ENCODE measurements at places on chromosomes 13 and 19.

DNA sequence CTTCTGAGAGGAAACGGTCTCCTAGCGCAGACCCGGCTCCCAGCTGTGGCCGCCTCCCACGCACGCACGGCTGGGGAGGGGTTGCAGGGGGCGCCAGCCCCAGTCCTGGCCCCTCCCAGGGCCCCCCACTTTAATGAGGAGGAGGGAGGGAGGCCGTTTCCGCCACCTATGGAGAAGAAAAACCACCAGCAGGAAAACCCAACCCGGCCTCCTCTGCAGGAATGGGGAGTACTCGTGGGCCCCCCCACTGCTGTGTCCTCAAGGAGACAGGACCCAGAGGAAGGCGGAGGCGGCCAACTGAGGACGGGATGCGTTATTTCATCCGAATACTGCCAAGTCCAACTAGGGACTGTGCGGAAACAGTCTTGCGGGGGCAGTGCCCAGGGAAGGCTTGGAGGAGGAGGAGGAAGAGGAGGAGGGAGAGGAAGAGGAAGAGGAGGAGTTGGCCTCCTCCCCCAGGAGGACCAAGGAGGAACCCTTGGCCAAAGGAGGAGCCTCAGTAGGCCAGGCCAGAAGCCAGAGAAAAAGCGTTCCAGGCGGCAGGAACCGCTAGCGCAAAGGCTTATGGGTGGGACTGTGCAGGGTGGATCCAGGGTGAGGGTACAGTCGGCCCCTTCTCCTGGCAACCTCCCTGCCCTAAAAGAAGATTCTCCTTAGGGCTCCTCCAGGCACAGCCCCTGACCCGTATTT is 3.9 kb upstream of the SSBP4 start:
- DNase-seq: no peak

DNA sequence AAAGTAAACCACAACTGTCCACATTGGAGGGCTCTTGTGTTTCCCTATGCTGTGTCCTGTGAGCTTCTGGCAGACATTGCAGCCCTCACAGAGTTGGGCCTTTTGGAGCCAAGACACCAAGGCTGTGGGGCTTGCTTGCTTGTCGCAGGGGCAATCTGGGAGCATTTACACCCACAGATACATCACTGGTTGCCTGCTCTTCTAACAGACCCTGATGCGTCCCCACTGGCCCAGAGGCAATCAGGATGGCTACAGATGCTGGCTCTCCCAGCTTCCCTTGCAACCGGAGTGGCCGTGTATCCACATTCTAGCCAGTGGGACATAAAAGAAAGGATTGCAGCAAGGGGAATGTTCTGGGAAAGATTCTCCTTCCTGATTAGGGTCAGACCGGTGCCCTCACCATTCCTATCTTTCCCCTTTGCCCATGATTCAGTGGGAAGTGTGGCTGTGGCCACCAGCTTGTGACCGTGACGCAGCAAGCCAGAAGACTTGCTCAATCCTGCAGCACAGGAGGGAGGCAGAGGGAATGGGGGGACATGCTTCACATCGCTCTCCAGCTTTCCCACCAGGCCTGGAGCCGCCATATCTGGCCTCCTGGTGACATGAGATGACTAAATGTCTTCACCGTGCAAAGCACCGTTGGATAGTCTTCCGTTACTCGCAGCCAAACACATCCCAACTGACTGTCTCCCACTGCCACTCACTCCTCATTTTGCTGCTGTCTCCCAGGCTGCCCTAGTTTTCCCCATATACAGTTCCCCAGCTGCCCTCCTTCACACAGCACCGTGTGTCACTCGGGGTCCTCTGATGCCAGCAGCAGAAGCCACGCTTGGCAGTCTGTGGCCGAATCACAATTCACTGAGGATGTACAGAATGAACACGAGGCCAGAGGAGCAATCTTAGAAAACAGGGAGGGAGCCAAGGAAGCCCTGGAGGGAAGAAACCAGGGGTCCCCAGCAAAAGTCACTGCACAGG is 151.0 kb downstream of the DPF1 start:
- no peak for DNase-seq

DNA sequence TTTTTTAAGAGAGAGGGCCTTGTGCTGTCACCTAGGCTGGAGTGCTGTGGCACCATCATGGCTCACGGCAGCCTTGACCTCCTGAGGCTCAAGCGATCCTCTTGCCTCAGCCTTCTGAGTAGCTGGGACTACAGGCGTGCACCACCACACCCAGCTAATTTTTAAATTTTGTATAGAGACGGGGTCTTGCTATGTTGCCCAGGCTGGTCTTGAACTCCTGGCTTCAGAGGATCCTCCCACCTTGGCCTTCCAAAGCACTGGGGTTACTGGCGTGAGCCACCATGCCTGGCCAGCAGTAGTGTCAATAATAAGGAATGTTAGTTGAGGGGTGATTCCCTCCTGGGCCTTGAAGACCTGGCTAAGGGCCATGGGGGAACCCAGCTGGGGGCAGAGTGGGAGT is 23.6 kb downstream of the MAST3 start:
- DNase-seq: no peak

DNA sequence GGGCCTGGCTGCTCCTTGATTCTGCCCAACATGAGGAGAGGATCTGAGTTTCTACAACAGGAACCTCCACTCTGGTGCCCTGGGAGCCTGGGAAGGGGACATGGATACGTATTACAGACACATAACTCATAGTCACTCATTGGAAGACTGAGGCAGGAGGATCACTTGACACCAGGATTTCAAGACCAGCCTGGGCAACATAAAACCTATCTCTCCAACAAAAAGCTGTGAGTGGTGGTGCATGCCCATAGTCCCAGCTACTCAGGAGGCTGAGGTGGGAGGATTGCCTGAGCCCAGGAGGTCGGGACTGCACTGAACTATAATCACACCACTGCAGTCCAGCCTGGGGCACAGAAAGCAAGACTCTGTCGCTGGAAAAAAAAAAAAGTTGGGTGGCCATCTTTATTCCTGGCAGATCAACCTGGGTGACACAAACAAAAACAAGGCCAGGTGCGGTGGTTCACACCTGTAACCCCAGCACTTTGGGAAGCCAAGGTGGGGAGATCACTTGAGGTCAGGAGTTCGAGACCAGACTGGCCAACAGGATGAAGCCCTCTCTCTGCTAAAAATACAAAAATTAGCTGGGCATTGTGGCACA is 1.1 kb upstream of the KLF1 start:
- no peak for DNase-seq

GRCh38 chr13:32060401-32060878 is 28.9 kb downstream of the FRY start:
- DNase-seq: no peak

DNA sequence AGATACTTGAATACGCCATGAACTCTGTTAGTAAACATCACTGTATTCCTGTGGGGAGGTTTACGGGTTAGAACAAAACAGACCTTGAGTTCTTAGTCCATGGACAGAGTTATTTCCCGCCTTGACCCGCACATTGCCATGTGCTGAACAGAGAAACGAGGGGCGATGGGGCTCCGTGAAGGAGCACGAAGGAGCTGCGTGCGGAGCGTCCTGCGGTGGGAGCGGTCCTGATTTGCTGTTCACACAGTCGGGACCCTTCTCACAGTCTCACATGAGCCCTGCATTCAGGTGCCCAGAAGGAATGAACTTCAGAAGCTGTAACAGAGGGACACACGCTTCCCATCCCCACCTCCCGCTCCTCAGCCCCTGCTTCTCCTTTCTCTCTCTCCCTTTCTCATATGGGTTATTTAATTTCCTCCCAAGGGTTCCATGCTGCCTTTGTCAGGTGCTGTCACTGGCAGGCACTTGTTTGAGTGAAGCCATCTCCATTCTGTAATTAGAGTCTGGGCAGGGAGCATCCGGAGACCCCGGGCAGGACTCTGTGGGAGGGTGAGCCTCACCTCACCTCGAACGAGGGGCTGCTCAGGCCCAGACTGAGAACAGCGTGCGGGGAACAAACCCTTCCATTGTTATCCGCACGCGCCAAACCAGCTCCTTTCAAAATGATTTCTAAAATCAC is 76.9 kb downstream of the TEX29 start:
- DNase-seq: no peak

DNA sequence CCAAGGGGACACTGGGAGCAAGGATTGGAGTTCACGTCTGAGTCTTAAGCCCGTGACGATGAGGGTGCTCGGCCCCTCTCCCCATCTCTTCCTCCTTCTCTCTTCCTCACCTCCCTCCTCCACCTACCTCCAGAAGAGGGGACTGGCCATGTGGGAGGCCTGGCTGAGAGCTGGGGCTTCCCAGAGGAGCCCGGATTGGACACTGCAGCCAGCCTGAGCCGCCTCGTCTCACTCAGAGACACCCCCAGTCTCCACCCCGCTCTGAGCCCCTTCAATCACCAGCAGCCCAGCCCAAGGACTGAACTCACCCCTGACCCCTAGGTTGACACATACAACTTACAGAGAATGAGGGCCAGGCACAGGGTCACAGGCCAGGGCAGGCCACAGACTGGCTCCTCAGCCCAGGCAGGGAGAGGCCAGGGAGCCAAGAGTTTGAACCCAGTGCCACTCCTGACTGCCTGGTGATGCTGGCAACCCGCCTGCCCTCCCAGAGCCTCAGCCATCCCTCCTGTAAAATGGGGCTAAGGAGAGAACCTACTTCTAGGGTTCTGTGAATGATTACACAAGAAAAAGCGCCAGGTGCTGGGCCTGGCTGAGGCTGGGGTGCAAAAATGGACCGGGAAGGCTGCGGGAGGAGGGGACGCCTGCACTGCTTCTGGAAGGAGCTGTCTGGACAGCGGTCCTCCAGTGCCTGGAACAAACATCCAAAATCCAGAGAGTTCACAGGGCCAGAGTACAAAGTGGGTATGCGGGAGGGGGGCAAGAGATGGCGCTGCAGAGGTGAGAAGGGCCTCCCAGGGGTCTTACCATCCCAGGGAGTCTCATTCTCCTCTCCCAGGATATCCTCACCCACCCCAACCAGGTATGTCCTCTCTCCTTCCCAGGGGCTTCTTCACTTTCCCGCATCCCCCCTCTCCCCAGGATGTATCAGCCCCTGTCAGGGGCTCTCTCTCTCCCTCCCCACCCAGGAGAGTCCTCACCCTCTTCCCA is 1.1 kb downstream of the CD79A start:
- no peak for DNase-seq

GRCh38 chr19:28836421-28836820 is 376.5 kb downstream of the UQCRFS1 start:
- no peak for DNase-seq

DNA sequence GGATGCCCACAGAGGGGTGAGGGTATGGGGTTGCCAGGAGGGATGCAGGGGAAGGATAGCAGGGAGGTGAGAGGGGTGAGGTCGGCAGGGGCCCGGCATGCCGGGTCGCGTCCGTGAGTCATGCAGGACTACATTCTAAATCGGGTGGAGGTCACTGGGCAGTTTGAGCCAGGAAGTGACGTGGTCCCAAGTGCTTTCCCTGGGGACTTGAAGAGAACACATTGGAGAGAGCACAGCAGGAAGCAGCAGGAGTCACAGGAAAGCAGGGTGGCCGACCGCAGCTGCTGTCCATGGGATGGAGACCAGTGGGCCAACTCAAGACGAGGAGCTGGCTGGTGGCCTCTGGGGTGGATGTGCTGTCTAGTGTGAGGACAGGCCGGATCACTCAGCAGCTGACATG is 92.0 kb upstream of the WASF3 start:
- DNase-seq: no peak

DNA sequence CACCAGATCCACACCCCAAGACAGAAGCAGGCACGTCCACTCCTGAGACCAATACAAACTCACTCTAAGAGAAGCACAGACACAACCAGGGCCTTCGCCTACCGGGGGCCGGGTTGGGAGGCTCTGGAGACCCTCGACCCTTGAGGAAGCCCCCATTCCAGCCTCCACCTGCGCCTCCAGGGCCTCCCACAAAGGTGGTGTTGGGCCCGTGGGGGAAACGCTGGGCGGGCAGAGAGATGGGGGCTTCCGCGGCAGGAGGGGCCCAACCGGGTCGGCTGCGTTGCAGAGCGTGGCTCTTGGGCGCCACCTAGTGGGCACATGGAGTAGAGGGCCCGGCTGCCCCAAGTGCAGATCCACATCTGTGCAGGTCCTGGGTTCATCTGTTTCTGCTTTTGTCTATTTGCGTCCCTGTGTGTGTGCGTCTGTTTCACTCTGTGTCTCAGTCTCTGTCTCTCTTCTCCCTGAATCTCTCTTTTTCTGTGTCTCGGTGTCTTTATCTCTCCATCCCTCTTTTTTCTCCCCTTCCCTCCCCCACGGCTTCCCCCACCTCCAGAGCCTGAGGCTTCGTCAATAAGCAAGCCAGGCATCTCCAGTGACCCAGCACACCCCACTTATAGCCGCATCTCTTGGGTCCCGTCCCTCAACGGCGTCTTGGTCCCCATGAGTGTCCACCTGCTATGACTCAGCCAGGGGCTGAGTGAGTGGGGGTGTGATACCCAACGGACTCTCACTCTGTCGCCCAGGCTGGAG is 10.5 kb upstream of the TINCR start:
- no peak for DNase-seq

DNA sequence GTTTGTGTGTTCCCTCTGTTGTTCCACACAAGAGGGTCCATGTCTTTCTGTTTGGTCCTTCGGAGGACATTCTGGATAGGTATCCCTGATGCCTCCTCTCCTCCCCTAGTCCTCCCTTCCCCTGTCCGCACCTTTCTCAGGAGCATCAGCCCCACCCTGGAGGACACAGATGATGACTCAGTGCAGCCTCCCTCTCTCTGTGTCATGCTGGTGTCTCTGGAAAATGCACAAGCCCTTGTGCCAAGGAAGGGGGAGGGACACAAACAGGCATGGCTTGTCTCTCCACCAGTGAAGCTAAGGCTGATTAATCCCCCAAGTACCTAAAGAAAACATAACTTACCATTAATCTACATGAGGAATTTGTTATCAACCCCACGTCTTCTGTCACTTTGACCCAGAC is 16.2 kb upstream of the TNFRSF19 start:
- DNase-seq: no peak

GRCh38 chr13:110983241-110983640 is 68.4 kb upstream of the ANKRD10 start:
- no peak for DNase-seq

- DNase-seq: no peak
Measured at GRCh38 chr13:33262062-33262487, 23.5 kb downstream of the STARD13 start.

- DNase-seq: no peak
Measured at GRCh38 chr19:34841780-34842179, 68.8 kb upstream of the ZNF599 start.

GRCh38 chr19:38079926-38080380 is 144.1 kb downstream of the DPF1 start:
- no peak for DNase-seq

DNA sequence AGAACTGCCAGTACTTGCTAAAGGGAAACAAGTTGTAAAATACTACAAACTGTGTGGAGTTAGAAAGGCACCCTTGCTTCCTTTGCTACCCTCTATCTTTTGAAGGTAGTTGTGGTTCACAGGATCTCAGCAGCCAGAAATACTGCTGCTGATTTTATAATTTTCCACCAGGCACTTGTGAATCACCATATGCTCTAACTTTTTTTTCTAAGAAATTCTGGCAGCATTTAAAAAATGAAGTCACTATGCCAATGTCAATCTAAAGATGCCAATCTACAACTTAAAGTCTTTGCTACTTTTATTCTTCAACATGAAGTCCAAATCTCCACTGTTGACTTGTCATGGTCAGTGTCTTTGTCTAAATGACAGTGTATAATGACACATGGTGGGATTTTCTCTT is 327.7 kb downstream of the ITGBL1 start:
- no peak for DNase-seq

- DNase-seq: no peak
Measured at GRCh38 chr13:80305737-80306136, 35.2 kb downstream of the SPRY2 start.

All from renal cortex interstitium (tissue), 15 donors.